ENCODE measurements at places on chromosomes 7 and 10.

DNA sequence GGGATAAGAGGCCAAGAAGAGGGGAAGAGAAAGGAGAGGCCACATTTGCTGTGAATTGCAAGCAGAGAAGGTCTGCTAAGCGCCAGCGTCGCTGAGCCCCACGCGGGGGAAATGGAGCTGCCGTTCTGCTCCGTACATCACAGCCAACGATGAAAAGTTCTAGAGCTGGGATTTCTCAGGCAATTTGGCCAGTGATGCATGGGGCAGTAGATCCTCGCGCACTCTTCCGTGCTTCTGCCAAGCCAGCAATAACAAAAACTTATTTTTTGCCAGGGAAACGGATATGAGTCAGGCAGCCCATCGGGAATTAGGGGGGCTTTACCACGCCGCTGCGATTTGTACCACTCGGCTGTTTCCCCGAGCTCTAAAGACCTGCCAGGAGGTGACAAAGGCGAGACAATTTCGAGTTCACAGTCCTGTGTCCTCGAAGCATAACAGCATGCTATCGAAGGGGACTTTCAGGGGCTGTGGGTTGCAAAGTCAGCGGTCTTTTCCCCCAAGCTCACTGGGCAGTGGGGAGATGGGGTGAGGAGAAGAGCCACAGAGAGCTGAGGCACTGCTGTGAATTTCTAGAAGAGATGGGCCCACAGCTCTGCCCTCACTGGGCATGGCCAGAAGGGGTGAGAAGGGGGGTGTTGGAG lies 30.0 kb upstream of the SLF2 start:
- DNase-seq, result no peak

DNA sequence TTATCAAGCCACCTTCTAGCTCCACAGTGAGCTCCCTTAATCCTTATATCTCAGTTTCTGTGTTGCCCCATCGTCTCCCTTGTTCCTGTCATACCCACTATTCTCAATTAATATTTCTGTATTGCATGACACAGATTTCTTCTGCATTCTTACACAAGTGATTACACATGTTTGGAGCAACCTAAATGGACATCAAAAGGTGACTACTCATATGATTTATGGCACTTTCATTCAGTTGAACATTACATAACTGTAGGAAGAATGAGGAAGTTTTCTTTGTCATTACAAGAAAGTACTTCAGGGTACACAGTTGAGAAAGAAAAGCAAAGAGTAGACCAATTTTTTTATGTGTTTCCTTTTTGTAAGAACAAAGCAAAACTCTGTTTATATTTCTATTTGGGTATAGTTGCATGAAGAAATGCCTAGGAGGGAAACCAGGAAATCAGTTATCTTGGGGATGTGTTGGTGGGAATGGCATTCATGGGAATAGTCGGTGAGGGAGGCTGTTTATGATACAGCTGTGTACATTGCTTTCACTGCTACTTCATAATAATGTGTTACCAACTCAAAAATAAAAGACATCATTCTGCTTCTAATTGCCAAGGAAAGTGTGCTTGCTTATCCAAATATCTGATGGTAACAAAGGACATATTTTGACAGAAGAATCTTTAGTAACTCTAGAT lies 23.6 kb upstream of the PRSS37 start:
- no peak for DNase-seq

DNA sequence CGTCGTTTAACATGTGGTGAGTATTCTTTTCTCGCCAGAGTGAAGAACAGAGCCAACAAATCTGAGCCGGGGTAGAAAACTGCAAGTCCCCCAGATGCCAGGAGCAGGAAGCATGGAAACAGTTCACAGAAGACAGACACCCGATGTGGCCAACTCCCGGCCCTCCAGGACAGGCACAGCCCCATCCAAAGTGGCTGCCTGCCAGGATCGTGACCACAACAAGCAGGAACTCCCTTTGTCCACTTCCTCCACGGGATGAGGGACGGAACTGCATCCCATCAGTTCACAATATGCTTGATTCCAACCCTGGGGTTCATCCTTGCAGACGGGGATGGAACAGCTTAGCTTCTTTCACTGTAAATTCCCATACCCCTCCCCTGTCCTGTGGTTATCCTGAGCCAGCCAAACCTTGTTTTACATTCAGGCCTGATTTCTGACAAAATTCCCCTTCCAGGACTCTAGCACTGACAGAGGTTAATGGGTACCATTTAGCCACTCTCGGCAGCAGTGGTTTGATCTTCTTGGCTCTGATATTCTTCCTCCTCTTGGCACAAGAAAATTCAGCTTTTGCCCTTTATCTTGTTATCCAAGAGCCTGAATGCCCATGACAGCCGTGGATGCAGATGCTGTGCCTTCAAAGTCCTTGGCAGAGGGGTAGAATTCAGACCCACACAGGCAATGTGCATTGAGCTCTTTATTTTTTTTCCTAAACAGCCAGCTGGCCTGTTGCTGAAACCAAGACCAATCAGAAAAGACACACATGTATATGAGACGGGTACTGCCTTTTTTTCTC lies 105.5 kb upstream of the FAM204A start:
- no peak for DNase-seq

- no peak for DNase-seq
Observed at GRCh38 chr10:47249881-47250280, 50.1 kb upstream of the GDF10 start.

DNA sequence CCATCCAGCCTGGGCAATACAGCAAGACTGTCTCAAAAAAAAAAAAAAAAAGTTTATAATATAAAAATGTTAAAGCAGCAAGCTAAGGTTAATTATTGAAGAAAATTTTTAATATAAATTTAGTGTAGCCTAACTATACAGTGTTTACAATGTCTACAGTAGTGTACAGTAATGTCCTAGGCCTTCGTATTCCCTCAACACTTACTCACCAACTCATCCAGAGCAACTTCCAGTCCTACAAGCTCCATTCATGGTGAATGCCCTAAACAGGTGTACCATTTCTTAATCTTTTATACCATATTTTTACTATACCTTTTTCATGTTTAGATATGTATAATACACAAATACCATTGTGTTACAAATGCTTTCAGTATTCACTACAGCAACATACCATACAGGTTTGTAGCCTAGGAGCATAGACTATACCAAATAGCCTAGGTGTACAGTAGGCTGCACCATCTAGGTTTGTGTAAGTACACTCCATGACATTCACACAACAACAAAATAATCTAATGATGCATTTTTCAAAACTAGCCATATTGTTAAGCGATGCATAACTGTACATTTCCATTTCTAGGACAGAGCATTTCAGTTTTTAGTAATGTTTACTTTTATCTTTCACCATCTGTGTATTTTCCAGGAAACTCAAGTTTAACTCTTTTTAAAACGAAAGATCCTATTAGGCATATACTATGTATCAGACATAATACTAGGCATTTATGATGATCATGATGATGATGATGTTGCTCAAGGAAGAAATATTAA lies 43.3 kb downstream of the CNOT4 start:
- DNase-seq, result peak; percentile 25

- no peak for DNase-seq
Observed at GRCh38 chr7:35012160-35012559, 25.1 kb downstream of the DPY19L1 start.

GRCh38 chr7:151705636-151706276 lies 171.2 kb downstream of the PRKAG2 start:
- DNase-seq, result peak; percentile 59

DNA sequence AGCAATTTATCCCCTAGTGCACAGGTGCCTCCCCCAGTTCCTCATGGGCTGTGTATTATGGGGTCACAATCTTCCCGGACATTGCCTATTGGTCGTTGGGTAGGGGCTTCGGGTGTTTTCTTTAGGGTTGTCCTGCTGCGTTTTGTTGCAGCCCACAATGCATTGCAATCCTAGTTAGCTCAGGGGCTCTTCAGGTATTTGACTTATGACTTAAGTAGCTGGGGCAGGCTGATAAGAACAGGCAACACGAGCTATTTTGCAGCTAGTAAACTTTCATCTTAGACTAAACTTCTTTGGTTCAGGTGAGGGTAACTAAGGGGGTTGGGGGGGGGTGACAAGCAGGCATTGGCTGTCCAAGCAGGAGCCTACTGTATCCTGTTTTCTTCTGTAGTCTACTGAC lies 158.5 kb downstream of the TPST1 start:
- DNase-seq, result no peak

- DNase-seq, result no peak
Observed at GRCh38 chr10:123295644-123296043, 141.4 kb downstream of the BUB3 start.

DNA sequence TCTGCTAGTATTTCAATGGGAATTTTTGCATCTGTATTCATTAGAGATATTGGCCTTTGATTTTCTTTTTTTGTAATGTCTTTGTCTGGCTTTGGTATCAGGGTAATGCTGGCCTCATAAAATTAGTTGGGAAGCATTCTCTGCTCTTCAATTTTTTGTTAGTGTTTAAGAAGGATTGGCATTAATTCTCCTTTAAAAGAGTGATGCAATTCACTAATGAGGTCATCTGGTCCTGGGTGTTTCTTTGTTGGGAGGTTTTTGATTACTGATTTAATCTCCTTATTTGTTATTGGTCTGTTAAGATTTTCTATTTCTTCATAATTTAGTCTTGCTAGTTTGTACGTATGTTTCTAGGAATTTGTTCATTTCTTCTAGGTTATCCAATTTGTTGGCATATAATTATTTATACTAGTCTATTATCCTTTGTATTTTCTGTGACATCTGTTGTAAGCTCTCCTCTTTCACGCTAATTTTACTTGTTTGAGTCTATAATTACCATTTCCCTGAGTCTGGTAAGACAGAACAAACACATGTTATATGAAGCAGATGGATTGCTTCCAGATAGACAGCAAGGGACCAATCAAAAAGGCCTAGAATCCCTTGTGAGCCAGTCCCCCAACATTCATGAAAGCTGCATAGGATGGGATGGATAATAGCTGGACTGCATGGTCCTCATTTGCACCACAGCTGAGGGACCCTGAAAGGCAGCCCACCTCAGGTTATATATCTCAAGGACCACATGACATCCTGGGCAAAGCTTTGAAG lies 54.4 kb downstream of the MTPAP start:
- DNase-seq, result no peak

GRCh38 chr7:115674467-115675024 lies 356.0 kb downstream of the TFEC start:
- no peak for DNase-seq

DNA sequence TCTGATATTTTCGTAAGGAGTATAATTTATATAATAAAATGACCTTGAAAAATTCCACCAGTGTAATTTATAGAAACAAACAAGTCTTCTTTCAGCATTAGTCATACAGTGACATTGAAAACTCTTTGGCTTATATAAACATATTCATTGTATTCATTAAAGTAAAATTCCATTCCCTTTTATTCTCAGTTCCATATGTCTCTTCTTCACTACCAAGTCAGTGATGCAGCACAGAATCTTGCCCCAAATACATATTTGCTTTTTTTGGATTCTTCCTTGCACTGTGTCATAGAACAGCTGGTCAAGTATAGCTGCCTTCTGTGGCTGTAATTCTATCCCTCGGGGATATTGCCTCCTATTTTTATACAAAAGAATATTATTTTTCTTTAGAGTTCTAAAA lies 884.5 kb upstream of the POT1 start:
- DNase-seq, result no peak
